Occipital lobe (tissue), 3 donors: ENCODE measurements at places on chromosomes 2 and 18. TPM values are rescaled to one million over a fixed set of nuclear protein-coding genes. Genes with fewer than 3 reads are reported as not detected.

The ITGB6 gene
- total RNA-seq, result 0.16 TPM

The REG3A gene
- not detected for total RNA-seq

The LIMS4 gene
- 0.31 TPM for total RNA-seq

The SOWAHC gene
- total RNA-seq, result 44.0 TPM

The TMEM247 gene
- total RNA-seq, result not detected

The TLX2 gene
- not detected for total RNA-seq

The RAB17 gene
- total RNA-seq, result 0.16 TPM

The C1QL2 gene
- 1.6 TPM for total RNA-seq

The GCKR gene
- 0.16 TPM for total RNA-seq

The CNTNAP5 gene
- 41.0 TPM for total RNA-seq

The SERPINB7 gene
- total RNA-seq, result not detected
